NCI-H446 (cell line): ENCODE measurements at places on chromosomes 2 and 18.
A peak's percentile ranks its signal among the peaks of the same experiment; 100 is the strongest.

DNA sequence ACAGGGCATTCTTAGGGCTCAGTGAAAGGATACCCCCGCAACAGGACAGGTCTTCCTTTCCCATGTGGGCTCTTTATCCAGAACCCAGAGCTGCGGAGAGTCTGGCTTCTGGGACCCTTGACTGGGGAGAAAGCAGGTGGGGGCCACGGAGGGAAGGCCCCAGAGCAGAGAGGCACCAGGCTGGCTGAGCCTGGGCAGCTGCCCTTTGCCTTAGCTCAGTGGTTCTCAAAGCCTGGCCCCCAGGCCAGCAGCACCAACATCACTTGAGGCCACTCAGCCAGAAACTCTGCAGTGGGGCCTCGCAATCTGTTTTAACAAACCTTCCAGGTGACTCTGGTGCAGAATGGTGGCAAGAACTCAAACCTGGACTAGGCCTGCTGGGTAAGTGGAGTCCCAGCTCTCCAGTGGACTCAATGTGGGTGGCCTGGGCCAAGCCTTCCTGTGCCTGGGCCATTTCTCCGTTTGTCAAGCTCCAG, 1.6 kb upstream of the TMEM37 start:
- no peak for DNase-seq

GRCh38 chr2:48287976-48288375, 242.0 kb upstream of the STON1 start:
- DNase-seq = no peak

- peak; percentile 47 for DNase-seq
Observed at GRCh38 chr18:11937874-11938478, 29.9 kb upstream of the MPPE1 start.

DNA sequence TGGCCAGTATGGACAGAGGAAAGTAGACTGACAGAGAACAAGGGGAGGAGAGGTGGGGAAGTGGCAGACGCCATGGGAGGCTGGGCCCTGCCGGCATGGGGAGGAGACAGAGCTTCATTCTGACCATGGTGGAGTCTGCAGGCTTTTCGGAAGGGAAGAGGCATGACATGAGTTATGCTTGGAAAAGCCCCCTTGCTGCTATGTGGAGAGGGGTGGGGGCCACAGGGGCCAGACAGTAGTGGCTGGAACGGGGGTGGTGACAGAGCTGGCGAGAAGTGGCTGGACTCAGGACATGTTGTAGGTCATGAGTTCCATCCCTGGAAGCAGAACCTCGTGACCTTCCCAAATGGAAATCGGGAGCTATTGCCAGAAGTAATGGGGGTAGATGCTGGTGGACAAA, 66.7 kb upstream of the DAPL1 start:
- no peak for DNase-seq

GRCh38 chr18:39348757-39349156, 1783.2 kb upstream of the CELF4 start:
- DNase-seq = no peak

DNA sequence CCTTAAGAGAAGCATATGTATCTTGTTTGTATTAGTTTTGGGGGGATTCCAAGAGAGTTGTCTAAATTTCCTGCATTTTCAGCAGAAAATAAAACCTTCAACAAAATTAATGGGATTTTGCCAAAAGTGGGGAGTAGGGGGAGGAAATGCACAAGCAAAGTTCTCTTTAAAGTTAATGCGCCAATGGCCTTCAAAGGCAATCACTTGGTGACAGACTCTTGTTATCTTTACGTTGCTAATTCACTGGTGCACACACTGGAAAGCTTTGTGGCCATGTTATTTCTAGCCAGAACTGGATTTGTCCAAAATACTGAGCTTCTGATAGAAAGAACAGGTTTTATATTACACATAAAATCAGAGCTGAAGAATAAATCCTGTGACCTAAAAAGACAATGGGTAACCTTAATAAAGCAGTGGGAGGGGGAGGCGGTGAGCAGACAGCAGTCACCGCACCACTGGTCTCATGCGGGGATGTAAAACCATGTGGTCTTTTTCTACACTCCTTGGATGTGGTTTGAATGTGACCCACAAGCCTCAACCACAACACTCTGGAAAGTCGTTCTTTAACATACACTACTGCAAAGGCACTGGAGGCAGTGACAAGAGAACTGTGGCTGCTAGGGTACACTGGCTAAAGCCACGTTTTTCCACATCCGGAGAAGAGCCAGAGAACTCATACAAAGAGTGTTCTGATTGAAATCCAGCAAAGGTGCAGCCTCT, 176.9 kb upstream of the SMAD7 start:
- DNase-seq = no peak

DNA sequence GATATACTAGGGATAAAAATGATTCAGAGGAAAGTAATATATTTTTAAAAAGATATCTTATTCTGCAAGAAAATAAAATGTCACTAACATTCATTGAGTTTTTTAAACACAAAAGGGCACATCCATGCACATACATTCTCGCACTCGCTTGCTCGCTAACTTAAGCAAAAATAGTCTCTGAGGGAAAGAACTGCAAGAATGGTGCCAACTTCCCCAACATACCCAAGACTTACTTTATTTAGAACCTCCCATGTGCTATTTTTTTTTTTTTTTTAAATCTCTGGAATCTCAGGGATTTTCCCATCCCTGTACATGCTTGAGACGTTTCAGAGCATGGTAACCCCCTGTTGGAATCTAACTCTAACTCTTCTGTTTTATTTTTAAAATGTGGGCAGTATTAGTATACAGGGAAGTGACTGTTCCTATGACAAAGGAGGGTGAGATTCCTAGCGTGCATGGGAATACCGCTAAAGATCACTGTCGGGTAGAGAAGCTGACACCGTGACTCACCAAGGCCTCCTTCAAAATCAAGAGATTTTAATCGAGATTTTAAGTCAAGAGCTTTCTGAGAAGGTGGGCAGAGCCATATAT, 187.9 kb upstream of the ZEB2 start:
- no peak for DNase-seq

DNA sequence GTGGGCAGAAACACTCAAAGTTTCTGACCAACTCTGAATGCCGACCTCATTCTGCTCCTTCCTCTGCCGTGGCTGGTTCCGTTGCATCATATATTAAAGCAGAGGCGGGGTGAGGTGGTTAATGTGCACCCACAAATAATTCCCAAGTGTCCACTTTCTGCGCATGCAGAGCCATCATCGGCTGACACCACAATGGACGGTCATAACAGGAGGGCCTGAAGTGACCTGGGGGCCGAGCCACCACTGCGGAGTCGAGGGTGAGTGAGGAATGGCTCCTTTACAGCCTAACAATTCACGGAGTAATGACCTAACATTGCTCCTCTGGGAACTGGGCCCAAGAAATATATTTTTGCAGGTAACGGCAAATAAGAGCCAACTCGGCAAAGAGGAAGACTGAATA, 32.9 kb upstream of the GLI2 start:
- no peak for DNase-seq

- DNase-seq = no peak
Observed at GRCh38 chr2:176744146-176744545, 468.4 kb upstream of the HNRNPA3 start.

DNA sequence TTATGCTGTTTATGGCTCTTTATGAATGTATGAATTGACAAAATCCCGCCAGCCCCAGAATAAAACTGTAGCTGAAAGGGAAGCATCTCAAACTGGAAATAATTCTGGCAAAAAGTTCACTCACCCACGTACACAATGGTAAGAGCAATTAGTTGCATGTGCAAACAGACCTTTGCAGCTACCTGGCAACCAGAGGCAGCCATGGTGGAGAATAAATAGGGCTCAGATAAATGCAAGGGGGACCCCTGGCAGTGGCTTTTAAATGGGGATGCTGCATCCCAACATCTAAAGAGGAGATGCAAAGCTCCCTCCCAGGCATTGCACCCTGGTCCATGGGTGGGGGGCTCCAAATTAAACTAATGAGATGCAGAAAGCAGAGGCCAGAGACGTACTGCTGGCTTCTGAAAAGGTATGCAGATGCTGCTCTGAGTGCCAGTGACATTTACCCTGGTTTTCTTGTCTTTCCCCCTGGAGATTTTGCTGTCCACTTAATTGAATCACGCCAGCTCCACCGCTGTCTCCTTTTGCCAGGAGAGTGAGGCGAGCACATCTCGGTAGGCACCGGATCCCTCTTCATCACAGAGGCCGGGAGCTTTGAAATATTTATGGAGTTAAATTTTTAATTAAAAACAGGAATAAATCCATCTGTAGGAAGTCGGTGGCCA, 126.6 kb upstream of the NRP2 start:
- DNase-seq = no peak

DNA sequence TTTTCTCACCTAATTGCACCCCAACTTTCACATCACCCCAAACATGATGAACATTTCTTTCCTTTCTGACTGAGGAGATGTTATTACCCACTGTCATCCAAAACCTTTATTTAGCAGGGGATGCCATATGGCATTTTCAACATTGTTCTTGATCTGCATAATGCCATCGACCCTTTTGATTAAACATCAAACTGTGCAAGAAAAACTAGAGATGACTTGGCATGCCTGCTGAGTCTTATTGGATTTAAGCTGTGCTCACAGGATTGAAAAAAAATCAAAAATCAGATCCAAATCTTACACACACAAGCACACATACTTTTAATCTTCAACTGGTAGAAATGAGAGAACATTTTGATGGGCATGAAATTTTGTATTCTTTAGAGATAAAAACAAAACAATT, 536.0 kb downstream of the TMX3 start:
- DNase-seq = no peak

- no peak for DNase-seq
Observed at GRCh38 chr18:8133032-8133431, 476.2 kb upstream of the RAB12 start.

DNA sequence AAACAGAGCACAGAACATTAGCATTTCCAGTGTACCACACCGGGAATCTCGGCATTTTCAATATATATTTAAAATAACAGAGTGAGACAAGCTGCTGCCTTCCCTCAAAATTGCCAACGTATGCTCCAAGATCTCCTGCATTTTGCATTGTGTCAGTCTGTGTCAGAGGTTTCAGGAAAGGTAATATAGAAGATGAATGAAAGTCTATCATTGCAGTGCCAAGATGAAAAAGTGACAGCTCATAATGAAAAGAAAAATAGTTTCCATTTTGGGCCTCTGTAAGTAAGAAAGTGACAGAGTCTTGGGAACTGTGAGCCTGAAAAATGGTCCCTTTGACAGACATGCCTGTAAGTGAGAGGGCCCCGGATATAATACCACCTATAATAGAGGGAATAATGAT, 297.8 kb upstream of the PIK3C3 start:
- DNase-seq = no peak

GRCh38 chr2:6589150-6589549, 276.6 kb downstream of the CMPK2 start:
- no peak for DNase-seq

DNA sequence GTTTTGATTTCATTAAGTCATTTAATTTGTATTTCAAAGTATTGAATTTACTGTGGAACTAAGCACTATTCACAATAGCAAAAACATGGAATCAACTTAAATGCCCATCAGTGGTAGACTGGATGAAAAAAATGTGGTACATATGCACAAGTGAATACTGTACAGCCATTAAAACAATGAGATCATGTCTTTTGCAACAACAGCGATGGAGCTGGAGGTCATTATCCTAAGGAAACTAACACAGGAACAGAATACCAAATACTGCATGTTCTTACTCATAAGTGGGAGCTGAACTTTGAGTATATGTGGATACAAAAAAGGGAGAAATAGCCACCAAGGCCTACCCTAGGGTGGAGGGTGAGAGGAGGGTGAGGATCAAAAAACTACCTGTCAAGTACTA, 164.4 kb downstream of the BABAM2 start:
- no peak for DNase-seq

GRCh38 chr2:126864861-126865260, 33.8 kb upstream of the TEX51 start:
- DNase-seq = no peak

DNA sequence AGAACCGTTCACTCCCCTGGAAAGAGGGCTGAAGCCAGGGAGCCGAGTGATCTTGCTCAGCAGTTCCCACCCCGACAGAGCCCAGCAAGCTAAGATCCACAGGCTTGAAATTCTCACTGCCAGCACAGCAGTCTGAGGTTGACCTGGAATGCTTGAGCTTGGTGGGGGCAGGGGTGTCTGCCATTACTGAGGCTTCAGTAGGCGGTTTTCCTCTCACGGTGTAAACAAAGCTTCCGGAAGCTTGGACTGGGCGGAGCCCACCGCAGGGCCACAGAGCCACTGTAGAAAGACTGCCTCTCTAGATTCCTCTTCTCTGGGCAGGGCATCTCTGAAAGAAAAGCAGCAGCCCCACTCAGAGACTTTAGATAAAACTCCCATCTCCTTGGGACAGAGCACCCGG, 180.8 kb downstream of the WDR7 start:
- DNase-seq = no peak

DNA sequence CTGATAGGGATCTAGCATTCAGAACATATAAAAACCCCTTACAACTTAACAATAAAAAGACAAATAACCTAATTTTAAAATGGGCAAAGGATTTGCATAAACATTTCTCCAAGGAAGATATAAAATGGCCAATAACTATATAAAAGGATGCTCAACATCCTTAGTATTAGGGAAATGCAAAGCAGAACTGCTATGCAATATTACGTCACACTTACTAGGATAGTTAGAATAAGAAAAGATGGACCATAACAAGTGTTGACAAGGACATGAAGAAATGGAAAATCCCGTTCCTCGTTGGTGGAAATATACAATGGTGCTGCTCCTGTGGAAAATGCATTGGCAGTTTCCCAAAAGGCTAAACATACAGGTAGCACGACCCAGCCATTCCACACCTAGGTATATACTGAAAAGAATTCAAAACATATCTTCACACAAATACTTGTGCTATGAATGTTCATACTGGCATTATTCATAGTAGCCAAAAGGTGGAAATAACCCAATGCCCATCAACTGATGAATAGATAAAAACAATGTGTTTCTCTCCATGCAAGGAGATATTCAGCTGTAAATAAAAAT, 48.2 kb upstream of the REV1 start:
- no peak for DNase-seq

GRCh38 chr2:218292048-218293014, at the start of gene TMBIM1:
TMBIM1 (minus strand) TSS chr2:218292503; CDS start chr2:218282141, 10,362 bp downstream.
- no peak for DNase-seq

GRCh38 chr2:56185582-56186046, 1.8 kb downstream of the CCDC85A start:
- DNase-seq = peak; percentile 40

- no peak for DNase-seq
Observed at GRCh38 chr2:197296835-197297234, 13.7 kb downstream of the ANKRD44 start.

DNA sequence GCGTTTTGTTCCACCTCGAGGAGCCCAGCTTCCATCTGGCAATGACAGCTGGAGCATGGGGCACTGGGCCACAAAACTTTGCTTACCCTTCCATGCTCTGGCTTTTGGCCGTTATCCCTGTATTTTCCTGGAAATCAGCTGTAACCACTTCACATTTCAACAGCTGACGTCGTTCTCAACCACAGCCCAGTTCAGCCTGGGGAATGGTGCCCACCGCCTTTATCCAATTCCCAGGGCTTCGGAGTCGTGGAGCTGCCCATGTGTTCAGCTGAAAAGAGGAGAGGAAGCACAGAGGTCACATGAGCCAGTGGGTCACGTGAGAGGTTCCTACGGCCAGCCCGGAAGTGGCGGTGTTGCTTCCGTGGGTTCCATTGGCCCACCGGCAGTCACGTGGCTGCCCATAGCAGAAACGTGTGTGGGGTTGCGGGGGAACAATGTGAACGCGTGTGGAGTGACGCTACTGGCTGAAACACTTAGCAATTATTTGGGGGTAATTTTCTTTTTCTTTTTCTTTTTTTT, 16.7 kb upstream of the EDAR start:
- peak; percentile 66 for DNase-seq

- DNase-seq = no peak
Observed at GRCh38 chr18:58139459-58140386, 95.7 kb downstream of the NEDD4L start.
